Vagina (tissue), 2 donors: ENCODE measurements at places on chromosomes 1 and 21.

DNA sequence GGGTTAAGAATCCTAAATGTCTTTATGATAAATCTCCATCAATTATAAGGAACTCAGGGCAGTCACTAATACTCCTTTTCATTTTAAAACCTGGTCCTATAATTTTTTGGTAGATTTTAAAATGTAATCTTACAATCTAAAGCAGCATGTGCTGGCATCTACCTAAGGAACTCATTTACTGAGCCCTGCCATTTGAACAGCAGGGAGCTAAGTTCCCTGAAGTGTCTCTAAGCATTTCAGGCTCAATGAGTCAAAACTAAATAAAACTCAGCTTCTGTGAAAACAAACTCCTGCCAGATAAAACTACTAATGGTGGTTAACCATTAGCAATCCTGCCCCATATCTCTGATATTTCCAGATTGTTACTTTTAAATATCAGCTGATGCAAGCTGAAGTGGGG, 1371.8 kb upstream of the PRMT6 start:
- no peak for DNase-seq

GRCh38 chr1:181112071-181112929, 23.8 kb downstream of the IER5 start:
- no peak for DNase-seq

- no peak for DNase-seq
Observed at GRCh38 chr1:179036844-179037465, 11.3 kb downstream of the FAM20B start.

- DNase-seq: no peak
Observed at GRCh38 chr1:43979528-43980254, 681 bp downstream of the B4GALT2 start.

DNA sequence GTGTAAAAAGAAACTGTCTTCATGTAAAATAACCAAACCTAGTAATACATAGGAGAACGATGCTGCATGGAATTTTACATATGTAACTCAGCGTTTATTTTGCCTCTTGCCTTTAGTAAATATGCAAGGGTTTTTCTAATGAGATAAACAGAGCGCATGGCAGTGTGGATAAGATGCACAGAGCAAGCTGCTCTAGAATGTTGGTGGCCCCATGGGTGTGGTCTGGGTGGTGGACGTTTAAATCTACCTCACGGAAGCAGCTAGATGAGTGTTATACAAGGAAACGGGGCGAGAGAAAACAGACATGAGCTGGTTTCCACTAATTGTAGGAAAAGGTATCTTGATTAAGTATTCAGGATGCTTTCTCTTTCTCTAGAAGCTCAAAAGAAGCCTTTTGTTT, 205.9 kb downstream of the DSCAM start:
- no peak for DNase-seq

GRCh38 chr1:21631944-21632887, 36.9 kb downstream of the RAP1GAP start:
- DNase-seq: no peak

- no peak for DNase-seq
Observed at GRCh38 chr1:117143871-117144270, 22.3 kb upstream of the TRIM45 start.

DNA sequence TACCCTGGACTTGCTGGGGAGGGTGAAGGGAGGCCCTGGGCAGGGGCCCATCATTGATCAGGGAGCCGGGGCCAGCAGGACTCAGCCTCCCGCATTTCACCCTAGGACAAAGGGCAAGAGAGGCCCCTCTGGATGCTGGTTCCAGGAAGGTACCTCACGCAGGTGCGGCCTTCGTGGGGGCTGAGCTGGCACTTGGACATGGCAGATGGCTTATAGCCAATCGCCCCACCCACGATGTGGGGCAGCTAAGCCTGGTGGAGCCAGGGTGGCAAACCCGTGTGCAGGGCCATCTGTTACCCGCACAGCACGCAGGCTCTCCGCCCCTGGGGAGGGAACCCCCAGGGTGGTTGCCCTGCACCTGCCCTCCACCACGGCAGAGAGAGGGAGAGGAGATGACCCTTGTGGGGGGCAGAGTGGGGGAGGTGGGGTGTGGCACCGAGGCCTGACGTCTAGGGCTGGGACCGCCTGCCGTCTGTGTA, 2.5 kb downstream of the TFF3 start:
- no peak for DNase-seq

DNA sequence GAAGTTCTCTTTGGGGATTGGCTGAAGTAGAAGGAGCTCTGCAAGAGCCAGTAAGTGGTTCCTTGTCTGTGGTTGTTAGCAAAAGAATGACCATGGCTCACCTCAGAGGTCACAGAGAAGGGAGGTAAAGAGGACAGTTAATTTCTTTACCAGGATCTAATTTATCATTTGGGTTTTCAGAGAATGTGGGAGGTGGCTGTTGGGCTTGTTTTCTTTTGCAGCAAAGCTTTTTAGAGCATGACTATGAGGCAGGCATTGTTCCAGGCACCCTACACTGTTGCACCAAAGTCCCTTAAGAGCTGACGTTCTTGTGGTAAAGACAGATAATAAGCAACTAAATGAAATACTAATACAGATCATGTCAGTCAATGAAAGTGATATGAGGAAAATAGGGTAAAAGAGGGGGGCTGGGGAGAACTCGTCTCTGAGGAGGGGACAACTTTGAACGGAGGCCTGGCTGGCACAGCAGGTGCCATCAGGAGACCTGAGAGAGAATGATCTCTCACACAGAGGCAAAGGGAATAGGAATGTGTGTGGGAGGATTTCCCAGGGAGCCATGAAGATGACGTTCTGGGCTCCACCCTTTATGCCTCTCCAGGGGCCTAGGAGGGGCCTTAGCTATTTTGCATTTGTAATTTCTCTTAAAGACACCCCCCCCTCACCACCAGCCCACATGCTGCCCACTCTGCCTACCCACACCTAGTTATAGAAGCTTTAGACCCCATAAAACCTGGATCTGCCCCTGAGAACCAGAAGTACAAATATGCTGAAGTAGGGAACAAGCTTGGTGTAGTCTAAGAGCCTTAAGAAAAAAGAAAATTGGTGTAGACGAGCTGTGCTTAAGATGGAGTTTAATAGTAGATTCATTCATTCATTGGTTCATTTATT, 177.5 kb downstream of the ROR1 start:
- DNase-seq: no peak

- no peak for DNase-seq
Observed at GRCh38 chr21:36323032-36323431, 3.0 kb downstream of the MORC3 start.

DNA sequence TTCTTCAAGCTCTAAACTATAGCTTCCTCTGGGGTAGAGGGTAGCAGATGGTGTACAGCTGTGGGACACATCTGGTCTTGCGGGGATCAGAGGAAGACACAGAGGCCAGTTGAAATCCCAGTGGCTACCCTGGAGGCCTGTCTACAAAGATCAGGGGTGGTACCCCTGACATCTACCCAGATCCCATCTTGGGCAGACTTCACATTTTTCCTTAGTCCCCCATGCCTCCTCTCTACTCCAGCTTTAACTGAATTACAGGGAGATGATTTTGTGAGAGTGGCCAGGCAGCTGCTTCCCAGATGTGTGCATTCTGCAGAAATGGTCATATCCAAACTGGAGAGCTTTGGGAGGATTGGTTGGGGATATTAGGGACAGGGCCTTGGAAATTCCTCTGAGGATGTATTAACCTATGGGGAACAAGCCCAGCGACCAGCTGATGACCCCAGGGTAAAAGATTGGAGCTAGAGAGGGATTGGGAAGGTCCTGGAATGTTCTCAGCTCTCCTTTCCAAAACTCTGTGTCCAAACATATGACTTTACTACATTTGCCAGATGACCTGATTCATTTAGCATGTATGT, 9.6 kb upstream of the CD34 start:
- no peak for DNase-seq

DNA sequence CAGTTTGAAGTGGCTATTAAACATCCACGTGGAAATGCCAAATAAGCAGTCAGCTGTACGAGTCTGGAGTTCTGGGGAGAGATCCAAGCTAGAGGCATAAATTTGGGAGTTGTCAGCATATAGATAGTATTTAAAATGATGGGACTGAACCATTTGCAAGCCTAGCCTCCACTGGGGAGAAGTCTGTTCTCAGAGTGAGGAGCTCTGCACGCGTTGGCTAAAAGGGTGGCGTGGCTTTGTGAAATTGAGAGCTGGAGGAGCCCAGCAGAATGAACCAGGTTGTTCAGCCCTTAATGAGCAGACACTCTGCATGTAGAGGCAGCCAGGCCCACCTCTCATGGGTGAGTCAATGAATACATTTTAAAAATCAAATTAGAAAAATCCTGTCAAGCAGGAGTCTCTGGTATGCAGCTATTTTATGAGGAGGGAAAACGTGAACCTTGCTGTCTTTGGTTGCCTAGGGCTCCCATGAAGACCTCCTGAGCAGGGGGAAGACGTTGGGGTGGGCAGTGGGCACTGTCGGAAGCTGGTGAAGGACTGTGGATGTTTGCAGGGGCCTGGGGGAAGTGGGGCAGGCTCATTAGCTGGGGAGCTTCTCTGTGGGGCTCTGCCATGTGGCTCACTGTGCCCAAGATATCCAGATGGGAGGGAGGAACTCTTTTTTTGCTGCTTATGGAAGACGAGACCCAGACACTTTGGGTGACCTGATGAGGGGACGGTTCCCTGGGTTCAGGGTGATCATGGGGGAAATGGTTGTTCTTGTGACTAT, 18.8 kb downstream of the TMCC2 start:
- no peak for DNase-seq

DNA sequence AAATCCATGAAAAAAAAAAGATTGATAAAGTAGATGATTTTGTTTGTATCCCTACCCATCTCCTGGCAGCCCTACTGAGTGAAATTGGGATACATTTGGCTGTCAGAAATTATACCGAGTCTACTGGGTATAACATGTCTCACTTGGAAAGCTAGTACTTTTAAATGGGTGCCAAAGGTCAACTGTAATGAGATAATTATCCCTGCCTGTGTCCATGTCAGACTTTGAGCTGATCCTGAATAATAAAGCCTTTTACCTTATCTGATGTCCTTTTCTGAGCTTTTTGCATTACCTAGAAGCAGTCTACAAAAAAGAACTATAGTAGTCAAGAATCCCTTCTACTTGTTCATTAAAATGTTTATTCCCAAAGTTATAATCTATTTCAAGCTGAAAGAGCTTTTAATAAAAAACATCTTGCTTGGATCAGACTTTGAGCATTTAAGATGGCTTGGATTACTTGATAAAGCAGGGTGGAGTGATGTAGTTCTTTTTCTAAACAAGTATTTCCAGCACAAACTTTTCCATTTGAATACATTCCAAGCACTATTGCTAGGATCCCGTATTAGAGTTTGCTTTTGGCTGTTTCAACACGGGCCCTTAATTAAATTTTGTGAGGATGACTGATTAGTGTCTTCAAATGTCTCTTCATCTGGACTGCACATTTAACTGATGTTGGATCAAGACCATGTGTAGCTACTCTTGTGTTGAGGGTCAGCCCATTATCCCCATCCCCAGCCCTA, 69.2 kb downstream of the DTL start:
- DNase-seq: no peak

DNA sequence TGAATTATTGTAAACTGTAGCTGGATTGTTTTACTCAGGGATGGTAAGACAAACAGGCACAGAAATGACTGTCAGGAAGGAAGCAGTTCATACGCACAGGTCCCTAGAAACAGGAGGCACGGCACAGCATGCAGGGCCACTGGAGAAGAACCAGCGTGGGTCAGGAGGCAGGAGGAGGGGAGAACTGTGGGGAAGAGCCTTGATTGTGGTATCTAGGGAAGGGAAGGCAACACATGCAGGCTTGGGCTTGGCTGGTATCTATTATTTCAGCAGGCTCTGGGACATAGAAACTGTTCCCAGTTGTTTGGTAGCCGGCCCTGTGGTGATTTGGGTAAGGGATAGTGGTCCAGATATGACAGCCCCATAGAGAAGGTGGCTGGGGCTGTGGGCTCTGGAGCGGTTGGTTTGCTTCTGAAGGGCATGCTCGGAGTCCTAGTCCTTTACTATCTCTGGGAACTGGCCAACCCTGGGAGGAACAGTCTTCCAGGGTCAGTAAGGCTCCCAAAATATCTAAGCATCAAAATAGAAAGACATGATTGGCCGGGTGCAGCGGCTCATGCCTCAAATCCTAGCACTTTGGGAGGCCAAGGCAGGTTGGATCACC, 43.1 kb upstream of the CCSAP start:
- DNase-seq: no peak

GRCh38 chr1:18944810-18945209, 11.7 kb downstream of the IFFO2 start:
- no peak for DNase-seq
